Activated CD4-positive, CD25-positive, alpha-beta regulatory T cell (primary cell): ENCODE measurements at places on chromosomes 7 and 10.

- DNase-seq, result no peak
Measured at GRCh38 chr10:77398558-77398957, 239.1 kb downstream of the KCNMA1 start.

GRCh38 chr7:96679886-96680285, 29.8 kb downstream of the SEM1 start:
- no peak for DNase-seq

- DNase-seq, result no peak
Measured at GRCh38 chr7:87599336-87599735, 1.3 kb downstream of the ABCB1 start.

DNA sequence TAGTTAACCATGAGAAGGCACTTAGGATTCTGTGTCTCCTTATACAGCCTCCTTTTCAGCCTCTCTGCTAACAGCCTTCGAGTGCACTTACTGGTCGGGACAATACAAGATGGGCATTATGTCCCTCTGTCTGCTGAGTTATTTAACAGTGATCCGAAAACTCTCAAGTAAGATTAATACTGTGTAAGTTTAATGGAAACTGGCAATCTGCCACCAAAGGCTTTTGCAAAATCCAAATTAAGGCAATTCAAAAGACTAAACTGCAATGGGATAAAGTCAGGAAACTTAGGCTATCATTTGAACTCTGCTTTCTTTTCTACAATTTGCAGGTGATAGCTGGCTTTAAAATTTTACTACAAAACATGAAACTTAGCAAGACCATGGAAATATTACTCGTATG, 477.8 kb downstream of the TFEC start:
- no peak for DNase-seq

GRCh38 chr7:74030861-74031260, 2.9 kb downstream of the ELN start:
- no peak for DNase-seq

- DNase-seq, result no peak
Measured at GRCh38 chr7:1740214-1740613, 70.1 kb downstream of the ELFN1 start.

DNA sequence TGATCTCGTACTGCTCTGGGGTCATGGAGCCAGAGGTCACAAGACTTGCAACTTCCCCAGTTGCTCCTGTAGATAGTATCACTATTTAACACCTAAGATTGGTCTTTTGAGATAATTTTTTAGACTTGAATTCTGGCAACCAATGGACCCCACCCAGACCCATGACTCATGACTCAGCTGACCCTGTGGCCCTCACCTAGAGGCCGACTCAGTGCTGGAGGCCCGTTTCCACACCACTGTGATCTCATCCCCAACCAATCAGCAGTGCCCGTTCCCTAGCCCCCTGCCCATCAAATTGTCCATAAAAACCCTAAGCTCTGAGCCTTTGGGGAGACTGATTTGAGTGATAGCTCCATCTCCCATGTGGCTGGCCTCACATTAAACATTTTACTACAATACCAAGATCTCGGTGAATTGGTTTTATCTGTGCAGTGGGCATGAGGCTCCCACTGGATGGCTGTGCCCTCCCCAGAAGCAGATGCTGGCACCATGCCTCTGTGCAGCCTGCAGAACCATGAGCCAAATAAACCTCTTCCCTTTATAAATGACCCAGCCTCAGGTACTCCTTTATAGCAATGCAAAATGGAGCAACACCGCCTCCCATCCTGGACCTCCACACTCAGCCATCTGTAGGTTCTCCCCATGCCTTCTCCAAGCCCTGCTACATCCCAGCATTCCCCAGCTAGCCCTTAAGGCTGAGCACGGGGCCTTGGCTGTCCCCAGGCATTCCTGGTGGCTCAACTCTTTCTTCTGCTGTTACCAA, 98.8 kb downstream of the PRKAG2 start:
- no peak for DNase-seq

DNA sequence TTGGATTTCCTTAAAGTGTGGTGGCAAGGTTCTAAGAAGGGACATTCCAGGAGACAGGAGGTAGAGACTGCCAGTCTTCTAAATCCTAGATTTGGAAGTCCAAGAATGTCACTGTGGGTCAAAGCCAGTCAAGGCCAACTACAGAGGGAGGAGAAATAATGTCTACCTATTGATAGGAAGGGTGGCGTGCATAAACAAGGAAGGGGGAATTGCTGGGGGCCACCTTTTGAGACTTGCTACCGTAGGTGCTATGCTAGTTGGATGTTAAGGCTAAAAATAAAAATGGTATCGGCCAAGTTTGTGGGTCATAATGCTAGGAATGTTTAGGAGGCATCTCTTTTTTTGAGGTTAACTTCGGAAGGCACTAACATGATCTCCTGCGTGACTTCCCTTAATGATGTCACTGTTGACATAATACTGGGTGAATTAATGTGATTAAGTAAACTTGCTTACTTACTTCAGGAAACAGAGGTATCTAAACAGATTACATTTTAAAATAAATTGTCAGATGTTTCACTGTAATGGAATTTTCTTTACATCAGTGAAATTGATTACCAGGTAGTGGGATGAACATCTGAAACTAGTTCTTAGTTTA, 4.8 kb downstream of the BTRC start:
- DNase-seq, result no peak

DNA sequence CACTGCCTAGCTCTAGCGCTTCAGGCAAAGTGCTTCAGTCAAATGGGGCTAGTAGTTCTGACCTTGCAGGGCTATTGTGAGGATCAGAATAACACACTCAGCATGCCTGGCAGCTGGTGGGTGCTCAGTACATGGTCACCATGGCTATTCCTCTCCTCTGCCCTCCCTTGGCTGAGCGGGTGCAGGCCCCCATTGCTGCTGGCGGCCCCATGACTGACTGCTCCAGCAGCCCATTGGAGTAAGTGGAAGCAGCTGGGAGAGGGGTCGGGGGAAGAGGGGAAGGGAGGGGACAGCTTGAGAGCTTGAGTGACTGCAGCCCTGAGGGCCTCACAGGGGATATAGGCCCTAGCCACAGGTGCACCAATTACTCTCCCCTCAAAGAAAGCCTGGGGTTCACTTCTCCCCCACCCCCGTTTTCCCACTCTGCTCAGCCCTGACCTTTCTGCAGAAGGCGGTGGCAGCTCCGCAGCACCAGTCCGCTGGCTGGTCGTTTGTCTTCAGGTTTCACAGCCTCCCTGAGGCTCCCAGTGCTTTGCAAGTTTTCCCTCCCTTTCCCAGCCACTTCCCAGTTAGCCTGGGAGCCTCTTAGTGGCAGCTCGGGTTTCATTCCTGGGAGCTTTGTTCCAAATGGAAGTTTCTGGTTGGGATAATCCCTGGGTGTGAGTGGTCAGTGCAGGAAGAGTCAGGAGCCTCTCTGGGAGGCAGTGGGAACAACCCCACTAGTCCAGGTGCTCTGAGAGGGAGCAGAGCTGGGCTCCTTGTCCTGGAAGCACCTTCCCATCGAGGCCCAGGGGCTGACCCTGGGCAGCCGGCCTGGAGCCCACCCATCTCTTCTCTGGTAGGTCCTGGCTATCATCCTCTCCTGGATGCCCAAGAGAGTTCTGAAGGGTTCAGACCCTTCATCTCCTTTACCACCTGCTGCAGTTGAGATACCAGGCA, 16.3 kb downstream of the FGF8 start:
- DNase-seq, result no peak

- no peak for DNase-seq
Measured at GRCh38 chr7:87877366-87878040, 1.2 kb downstream of the DBF4 start.

- no peak for DNase-seq
Measured at GRCh38 chr10:72056113-72056512, 32.2 kb downstream of the SPOCK2 start.

- no peak for DNase-seq
Measured at GRCh38 chr10:132263866-132264265, 43.9 kb downstream of the STK32C start.

GRCh38 chr10:69043931-69044531, 43.9 kb upstream of the SRGN start:
- DNase-seq, result no peak

DNA sequence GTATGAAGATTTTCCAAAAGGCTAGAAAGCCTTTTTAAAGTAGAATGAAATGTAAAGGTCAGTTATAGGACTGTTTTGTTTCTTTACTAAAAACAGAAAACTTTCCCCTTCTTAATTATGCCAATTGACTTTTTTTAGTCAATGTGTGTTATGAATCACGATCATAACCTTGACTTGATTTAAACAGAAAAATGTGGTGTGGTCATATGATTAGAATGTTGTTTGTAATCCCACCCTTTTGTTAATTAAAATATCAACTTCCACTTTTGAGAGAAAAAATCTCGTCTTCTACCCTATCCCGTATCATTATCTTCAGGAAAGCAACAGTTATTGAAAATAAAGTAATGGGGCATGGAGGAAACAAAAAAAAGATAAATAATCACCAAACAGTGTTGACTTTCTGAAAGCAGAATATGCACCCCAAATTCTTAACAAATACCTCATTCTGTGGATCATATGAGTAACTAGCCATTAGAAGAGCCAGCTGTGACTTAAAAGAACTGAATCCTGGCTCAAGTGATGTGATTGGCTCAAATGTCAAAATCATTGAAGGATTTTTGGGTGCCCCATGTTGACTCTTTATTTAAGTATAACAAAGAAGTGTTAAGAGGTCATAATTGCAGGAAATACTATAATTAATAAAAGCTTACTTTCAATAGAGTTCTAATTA, 32.3 kb upstream of the SLC16A12 start:
- DNase-seq, result no peak

DNA sequence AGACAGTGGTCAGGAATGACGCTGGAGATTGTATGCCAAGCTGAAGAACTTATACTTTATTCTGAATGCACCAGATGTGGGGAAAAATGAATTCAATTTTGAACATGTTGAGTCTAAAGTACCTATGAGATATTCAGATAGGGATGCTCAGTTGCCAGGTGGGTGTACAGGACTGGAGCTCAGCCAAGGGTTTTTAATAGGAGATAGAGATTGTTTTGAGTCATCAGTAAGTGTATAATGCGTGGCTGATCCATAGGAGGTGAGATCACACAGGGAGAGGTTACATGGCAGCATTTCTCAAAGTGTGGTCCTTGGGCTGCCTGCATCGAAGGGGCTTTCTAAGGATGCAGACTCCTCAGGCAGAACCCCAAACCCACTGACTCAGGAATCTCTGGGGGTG, 6.8 kb upstream of the HIPK2 start:
- no peak for DNase-seq

DNA sequence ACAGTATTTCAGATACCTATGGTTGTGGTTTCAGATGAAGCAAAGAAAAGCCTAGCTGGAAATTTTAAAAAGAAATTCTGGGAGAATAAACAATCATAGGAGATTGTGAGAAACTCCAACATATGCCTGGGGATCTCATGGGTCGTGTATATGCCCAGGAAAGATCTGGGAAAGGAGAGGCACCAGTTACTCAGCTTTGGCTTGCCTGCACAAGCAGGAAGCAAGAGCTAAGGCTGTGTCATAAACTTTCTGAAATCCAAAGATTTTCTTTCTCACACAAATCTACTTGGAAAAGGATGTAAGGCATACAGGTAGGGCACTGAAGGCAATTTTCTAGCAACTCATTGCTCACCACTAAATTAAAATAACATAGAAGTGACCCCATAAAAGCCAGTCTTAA, 373.6 kb downstream of the CDC14C start:
- DNase-seq, result no peak

- DNase-seq, result no peak
Measured at GRCh38 chr7:128207609-128208008, 33.5 kb upstream of the LEP start.

DNA sequence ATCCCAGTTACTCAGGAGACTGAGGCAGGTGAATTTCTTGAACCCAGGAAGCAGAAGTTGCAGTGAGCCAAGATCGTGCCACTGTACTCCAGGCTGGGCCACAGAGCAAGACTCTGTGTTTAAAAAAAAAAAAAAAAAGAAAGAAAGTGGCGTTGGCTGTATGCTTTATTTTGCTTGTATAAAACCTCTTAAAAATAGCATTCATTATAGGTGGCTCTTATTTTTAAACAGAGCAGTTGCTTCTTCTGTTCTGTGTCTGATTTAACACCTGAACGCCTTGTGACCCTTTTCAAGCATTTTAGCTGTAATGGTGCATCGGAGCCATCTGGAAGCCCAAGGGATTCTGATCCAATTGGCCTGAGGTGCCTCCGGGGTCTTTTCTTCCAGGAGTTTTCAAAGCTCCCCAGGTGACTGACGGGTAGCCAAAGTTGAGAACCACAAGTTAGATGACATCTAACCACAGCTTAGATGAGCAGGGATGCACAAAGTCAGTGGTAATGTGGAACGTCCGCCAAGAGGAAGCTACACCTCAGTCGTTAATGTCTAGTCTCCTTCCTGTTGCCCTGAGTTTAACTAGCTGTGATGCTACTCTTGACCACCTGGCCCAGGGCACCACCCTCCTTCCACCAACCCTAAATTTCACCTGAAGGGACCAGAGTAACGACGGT, 274.6 kb upstream of the KLF6 start:
- no peak for DNase-seq

DNA sequence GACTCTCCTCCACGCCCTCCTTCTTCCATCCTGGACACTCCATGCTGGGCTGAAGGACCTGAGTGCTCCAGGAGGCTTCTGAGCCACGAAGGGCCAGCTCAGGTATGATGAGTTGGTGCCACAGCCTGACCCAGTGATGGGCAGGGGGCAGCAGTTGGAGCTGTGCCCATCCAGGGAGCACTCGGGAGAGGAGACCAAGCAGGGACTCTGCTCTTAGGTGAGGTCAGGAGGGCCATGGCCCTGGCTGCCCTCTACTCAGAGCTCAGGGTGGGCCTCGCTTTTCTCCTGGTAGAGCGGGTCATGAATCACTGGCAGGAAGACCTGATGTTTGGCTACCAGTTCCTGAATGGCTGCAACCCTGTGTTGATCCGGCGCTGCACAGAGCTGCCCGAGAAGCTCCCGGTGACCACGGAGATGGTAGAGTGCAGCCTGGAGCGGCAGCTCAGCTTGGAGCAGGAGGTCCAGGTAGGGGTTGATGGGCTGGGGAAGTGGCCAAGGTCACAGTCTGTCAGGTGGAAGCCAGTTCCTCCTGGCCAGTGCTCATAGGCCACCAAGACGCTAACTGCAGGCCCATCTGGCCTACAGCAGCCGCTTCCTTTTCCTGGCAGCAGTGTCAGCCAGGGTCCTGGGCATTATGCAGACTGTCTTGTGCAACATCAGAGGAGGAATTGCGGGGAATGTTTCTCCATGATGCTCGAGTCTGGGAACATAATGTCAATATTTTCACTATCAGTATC, 50.8 kb downstream of the ALOX5 start:
- DNase-seq, result no peak

- DNase-seq, result no peak
Measured at GRCh38 chr10:79413196-79413595, 32.2 kb downstream of the ZCCHC24 start.

DNA sequence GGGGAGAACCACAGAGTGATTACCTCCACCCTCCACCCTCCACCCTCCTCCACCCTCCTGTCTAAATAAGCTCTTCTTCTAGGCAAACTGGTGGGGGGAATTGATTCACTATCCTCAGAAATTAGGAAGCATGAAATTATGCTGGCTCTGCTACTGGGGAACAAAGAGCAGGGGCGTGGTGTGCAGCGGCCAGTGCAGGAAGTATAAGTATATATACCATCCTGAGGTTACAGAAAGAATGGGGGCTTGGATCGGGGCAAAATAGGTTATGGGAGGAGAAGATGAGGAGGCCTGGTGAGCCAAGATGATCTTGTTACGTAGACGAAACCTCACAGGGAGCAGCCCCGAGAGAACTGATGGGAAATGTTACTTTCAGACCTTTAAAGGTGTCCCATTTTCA, 49.1 kb downstream of the SYPL1 start:
- DNase-seq, result no peak

GRCh38 chr7:151393031-151393977, 16.5 kb downstream of the WDR86 start:
- DNase-seq, result no peak

- no peak for DNase-seq
Measured at GRCh38 chr10:98748298-98748697, 301.6 kb upstream of the HPS1 start.
